ENCODE measurements at places on chromosomes 2 and 18. TPM values are rescaled to one million over a fixed set of nuclear protein-coding genes. Genes with fewer than 3 reads are reported as not detected.
A peak's percentile ranks its signal among the peaks of the same experiment; 100 is the strongest.

The CCL20 gene
- 0.76 TPM for total RNA-seq

The FSHR gene
- total RNA-seq: not detected

The UXS1 gene
- 40.8 TPM for total RNA-seq

The VSNL1 gene
- 0.67 TPM for total RNA-seq

The PDCD1 gene
- total RNA-seq: 0.27 TPM

The PTH2R gene
- total RNA-seq: 0.45 TPM

The FZD7 gene
- total RNA-seq: 13.0 TPM

The SEH1L gene
- total RNA-seq: 44.0 TPM

- DNase-seq: no peak
Measured at GRCh38 chr2:123993728-123994323, 31.3 kb upstream of the CNTNAP5 start.

- peak; percentile 25 for DNase-seq
Measured at GRCh38 chr2:127619877-127620705, 25.9 kb upstream of the GPR17 start.

DNA sequence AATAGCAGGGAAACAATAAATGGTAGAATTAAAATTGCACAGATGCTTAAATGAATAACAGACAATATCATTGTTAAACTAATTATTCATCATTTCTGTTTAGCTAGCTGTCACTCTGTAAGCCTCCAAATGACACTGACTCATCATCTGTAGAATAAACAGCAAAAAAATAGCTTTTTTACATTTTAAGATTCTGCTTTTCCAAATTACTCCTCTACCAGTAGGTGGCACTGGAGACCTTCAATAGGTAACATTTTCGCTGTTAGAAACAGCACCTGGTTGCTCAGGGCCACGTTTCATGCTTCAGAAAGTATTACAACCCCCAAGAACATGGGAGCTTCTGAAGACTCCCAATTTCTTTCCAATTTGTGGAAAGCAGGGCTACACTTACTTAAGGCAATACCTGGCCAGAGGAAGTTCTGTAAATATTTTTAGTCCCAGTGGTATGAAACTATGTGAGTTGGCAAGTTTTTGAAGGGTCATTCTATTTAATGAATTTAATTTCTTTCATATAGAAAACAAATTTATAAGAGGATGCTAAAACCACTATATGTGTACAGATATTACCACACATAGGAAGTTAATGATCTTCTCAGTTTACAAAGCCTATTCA is 45.4 kb downstream of the TTN start:
- no peak for DNase-seq

DNA sequence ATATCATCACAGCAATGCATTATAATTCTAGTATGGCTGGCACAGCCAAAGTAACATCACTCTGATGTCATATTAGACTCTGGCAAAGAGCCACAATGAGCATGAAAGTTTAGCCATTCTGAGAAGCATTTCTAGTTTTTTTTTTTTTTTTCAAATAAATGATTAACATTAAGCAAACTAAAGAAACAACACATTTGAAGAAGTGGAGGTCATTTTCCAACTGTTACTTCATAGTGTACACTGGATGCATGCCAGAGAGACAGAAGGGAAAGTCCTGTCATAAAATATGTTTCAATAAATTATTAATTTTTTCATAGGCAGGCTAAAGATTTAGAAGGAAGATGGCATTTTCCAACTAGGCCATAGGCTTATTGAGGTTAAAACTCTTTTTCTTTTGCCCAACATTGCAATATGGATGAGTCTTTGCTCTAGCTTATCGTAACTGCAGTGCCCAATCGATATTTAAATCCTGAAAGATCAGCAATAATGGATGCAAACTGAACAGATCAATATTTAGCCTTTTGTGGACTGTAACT is 1630.4 kb upstream of the ACVR2A start:
- DNase-seq: no peak

DNA sequence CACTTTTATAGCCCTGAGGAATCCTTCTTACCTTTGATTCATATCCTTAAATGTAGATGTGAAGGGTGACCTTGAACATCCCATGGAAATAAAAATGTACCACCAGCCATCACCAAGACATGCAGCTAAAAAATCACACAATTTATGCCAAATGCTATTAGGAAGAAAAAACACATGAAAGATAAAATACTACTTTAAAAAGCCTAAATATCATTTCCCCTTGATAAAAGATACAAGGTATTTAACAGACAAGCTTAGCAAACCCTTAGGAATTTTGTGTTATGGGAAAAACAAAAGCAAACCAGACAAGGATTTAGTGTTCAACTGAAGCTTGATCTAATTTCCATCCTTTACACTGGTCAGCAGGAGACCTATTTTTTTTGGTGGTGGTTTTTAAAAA is 255.0 kb downstream of the ICOS start:
- no peak for DNase-seq

GRCh38 chr2:207405150-207405549 is 124.6 kb upstream of the CREB1 start:
- DNase-seq: no peak

DNA sequence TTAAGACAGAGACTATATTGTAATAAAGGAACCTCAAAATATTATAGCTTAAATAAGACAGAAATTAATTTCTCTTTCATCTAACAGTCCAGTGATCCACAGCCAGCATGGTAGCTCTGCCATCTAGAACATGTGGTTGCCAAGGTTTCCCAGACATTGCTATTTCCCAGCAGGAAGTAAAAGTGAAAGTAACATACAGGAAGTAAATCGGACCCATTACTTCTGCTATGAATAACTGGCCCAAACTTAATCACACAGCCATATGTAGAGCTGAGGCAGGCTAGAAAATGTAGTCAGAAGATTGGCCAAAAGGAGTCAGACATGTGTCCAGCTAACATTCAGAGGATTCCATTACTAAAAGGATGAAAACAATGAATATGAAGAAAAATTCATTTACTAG is 71.0 kb downstream of the NOL4 start:
- no peak for DNase-seq

- DNase-seq: no peak
Measured at GRCh38 chr2:173806761-173807160, 158.4 kb downstream of the SP3 start.

DNA sequence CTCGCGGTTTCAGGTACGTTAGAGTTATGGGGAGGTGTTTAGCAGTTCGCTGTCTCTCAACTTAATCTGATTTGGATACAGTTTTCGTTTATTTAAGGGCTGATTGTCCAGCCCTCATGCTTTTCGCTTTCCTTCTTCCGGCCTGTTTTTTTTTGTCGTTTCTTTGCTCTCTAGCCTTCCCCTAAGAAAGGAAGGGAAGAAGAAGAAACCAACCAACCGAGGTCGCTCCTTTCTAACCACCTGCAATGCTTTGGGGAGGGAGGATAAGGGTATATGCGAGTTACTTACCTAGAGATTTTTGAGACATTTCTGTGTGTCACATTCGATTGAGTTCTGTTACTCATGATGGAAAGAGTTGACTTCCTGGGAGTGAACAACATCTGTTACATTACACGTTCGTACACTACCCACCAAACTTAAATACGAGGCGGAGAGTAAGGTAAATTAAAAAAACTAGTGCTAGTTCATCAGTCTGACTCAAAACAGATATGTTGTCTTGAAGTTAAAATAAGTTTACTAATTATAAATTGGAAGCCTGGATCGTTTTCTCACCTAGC is 918 bp downstream of the EIF5B start:
- DNase-seq: no peak

GRCh38 chr2:224221455-224221913 is 180.4 kb downstream of the FAM124B start:
- no peak for DNase-seq

DNA sequence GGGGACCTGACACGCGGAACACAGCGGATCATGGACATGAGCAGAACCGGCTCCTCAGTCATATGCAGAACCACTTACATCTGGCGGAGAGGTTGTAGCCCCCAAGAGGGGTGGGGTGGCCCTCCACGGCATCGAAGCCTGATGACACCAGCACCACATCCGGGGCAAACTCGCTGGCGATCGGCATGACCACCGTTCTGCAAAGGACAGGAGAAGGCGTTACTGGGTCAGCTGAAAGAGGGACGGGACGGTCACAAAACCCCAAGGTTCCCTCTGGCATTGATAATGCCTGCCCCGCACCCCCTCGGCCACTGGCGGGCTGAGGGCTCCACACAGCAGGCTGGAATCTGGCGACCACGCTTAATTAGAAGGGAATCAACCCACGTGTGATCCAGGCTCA is 220.5 kb downstream of the TWIST2 start:
- DNase-seq: no peak

DNA sequence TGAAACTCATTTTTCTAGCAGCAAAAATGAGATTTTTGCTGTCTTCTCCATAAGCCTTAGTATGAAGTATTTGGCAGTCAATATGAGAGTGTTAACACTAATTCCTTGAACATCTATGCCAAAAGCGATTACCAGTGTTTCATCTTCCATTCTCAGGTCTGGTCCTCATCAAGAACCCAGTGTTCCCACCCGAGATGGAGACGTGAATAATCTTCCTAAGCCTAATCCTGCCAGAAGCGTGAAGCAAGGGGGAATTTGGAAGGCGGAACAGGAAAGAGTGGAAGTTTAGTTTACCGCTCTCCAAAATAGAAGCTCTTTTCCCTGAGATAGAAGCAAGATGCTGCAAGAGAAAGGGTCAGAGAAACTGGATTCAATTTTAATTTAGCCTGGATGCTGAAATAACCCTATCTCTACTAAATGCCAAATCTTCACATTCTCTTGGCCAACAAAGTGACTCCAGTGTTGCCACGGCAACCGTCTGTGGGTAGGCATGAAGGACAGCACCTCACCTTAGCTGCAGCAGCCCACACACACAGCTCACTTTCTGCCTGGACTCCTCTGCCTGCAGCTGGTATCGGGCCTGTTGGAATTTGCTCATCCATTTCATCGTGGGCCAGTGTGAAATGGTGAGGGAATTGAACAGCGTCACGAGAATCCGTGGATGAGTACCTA is 711.1 kb downstream of the CBLN2 start:
- DNase-seq: no peak

DNA sequence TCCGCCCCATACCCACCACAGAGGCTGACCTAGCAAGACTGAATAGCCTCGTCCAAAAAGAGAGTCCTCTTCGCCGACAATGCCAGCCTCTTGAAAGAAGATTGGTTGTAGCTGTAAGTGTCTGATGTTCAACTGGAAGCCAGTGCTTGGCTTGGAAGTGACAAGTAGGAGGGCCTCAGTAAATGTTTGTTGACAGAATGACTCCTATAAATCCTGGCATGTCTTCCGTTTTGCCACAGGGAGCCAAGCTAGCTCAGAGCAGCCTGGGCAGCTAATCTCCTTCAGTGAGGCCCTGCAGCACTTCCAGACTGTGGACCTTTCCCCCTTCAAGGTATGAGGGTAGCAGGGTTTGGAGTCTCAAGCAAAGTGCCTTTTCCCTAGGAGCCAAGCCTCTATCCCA is 14.9 kb downstream of the ELMOD3 start:
- no peak for DNase-seq

- DNase-seq: no peak
Measured at GRCh38 chr2:170170281-170171040, 7.5 kb upstream of the MYO3B start.

- DNase-seq: no peak
Measured at GRCh38 chr2:20042531-20042930, 8.9 kb downstream of the LAPTM4A start.

DNA sequence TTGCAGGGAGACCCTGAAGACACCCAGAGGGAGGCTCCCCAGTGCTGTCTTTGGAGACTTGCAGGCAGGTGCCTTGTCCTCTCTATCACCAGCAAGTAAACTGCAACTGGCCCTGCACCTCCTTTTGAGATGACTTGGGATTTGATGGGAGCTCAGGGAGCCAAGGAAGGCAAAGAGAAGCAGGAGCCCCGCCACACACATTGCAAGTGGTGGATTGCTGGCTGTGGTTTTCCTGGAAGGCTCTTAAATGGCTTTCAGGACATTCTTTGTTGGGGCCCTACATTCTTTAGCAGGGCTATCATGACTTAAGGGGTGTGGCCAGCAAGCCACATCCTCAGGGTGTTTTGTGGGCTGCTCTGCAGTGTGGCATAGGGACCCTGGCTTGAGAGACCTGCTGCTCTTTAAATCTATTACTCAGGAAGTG is 39.9 kb upstream of the CDC42EP3 start:
- DNase-seq: no peak

- no peak for DNase-seq
Measured at GRCh38 chr2:239455436-239456203, 54.8 kb upstream of the HDAC4 start.

DNA sequence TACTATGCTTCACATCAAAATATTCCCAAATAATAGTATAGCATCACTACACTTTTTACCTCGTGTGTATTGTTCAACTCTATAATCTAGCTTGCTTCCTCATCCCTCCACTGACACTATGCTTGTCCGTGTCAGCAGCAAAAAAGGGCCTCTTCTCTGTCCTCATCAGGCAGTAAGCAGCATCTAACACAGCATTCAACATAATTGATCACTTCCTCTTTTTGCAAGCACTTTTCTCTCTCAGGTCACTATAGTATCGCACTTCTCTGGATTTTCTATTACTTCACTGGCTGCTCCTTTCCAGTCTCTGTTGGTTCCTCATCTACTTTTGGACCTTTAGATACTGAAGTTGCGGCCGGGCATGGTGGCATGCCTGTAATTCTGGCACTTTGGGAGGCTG is 64.9 kb upstream of the ZSWIM2 start:
- DNase-seq: no peak

- no peak for DNase-seq
Measured at GRCh38 chr2:235212501-235213158, 260.8 kb downstream of the SH3BP4 start.

DNA sequence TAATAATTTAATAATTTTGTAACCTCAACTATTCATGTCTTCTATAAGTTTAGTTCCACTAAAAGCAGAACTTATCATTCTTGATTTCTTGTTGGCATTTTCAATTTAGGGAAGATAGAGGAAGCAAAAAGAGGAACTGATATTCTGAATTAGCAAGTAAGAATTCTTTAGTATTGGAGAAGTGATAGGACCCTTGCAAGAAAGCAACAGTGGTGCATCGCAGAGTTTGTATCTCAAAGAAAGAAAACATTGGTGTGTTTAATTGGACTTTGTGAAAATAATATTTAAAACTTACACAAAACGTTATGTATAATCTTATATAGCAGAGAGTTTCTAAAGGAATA is 36.5 kb upstream of the TNFRSF11A start:
- no peak for DNase-seq

GRCh38 chr2:16023506-16024360 is 83.4 kb downstream of the MYCN start:
- DNase-seq: no peak

- DNase-seq: no peak
Measured at GRCh38 chr2:16243411-16243996, 303.2 kb downstream of the MYCN start.

DNA sequence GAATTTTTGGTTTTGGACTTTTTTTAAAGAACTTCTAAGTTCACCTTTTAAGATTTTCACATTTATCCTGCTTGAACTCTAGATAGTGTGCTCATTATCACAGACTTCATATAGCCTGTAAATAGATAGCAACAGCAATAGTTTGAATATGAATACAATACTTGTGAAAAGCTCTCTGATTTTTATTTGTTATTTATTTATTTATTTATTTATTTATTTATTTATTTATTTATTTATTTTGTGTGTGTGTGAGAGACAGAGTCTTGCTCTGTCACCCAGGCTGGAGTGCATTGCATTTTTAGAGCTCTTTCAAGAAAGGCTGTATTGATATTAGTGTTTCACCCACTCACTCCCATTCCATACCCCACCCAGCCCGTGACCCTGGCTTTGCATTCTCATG is 153.6 kb downstream of the CNTNAP5 start:
- DNase-seq: no peak
